ENCODE measurements at places on chromosomes 7 and 10. TPM values are rescaled to one million over a fixed set of nuclear protein-coding genes. Genes with fewer than 3 reads are reported as not detected.

DNA sequence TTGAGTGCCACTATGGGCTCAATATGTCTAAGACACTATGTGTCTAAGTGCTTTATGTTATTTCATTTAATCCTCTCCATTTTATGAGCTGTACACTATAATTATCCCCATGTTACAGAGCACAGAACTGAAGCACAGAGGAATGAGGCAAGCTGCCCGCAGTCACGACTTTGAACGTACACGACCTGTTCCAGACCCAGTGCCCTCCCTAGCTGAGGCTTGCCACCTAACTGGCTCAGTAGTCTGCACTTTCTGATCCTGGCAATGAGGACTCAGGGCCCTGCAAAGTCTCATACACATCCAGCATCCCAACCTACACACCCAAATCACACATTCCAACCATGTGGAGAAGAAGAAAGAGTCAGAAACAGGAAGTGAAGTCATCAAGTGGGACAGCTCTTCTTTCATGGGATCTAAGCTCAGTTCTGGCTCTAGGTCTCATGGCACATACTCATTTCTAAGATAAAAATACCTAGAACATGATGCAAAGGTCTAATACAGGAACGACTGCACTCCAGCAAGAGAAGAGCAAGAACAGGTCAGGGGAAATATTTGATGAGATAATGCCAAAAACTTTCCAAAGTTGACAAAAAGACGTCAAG is 42.4 kb upstream of the DDC start:
- DNase-seq, result no peak

The MKI67 gene
- 9.2 TPM for total RNA-seq

- peak; percentile 67 for DNase-seq
Measured at GRCh38 chr10:100743626-100744135, 1.7 kb upstream of the PAX2 start.

DNA sequence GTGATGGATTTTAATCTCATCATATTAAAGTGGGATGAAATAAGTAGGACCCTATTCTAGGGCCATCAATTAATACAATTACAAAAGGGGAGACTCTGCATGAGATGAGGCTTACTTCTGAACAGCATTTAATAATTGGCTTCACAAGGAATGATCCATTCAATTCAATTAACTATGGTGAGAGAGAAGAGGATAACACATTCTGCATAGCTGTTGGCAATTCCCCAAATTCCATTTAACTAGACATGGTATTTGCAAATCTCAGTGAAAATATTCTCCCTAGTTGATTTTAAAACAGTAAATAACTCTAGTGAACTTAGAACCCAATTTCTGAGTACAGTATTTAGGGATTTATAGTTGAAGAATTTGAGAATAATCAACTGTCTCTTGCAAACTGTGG is 145.3 kb downstream of the NOC3L start:
- DNase-seq, result no peak

DNA sequence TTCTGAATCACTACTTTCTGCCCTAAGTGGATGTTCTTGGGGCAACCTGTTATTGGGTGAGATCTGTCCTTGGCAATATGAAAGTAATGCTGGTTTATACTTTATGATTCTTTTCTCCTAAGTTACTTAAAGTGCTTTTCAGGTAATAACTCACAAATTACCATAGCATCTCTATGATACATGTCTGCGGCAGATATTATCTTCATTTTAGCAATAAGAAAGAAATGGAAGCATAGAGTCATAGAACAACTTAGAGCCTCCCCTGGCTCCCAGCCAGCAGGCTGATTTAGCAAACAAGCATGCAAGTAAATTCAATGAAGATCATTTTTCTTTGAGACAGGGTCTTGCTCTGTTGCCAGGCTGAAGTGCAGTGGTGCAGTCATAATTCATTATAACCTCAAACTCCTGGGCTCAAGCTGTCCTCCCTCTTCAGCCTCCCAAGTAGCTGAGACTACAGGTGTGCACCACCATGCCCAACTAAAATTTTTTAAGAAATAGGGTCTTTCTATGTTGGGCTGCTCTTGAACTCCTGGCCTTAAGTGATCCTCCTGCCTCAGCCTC is 38.1 kb upstream of the GRM8 start:
- DNase-seq, result no peak

DNA sequence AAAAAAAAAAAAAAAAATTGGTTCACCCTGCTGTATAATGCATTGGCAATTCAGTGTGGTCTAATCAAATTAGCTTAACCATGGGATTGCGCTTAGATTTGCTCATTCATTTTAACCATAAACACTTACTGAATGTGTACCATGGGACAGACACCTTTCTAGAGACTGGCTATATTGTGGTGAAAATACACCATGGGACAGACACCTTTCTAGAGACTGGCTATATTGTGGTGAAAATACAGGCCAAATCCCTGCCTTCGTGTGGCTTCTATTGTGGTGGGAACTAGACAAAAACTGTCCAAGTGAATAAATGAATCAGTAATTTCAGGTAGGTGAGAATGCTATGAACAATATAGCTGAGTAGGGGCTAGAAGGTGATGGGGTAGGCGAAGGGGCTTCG is 10.2 kb upstream of the REPIN1 start:
- no peak for DNase-seq

The SFRP5 gene
- total RNA-seq, result not detected

All from G401 (cell line).